ENCODE measurements at places on chromosomes 7 and 10.

DNA sequence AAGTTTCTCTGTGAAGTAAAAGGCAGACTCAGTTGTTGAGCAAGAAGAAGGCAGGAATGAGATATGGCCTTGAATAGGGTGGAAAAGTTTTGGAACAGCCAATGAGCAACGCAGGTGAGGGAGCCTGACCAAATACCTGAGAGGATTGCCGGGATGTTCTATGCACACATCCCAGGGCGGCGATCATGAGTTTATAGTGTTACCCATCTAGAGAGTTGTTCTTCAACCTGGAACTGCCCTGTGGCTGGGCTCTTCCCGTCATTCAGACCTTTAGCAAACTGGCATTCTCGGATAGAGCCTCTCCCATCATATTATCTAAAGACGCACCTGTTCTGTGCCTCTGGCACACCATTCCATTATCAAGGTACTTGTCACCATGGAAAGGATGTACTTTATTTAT lies 103.0 kb upstream of the KIF5B start:
- DNase-seq, result no peak

DNA sequence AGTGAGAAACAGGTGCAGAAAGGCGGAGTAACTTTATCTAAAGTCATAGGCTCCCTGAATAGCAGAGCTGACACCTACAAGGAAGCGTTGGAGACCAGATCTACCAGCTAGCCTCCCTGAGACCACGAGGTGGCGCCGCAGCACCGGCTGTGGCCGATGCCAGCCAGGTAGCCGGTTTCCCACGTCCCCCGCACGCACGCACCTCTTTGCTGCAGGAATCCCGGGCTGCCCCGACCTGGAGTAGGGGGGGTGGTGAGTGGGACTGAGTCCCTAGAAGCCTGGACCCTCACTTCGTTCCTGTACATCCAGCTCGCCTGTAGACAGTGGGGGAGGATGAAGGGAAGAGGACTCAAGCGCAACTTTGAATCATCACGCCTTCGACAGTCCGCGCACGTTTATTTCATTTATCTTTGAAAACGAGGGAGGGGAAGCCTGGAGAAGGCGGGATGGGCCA lies 3.7 kb downstream of the ELOVL3 start:
- peak; percentile 85 for DNase-seq

DNA sequence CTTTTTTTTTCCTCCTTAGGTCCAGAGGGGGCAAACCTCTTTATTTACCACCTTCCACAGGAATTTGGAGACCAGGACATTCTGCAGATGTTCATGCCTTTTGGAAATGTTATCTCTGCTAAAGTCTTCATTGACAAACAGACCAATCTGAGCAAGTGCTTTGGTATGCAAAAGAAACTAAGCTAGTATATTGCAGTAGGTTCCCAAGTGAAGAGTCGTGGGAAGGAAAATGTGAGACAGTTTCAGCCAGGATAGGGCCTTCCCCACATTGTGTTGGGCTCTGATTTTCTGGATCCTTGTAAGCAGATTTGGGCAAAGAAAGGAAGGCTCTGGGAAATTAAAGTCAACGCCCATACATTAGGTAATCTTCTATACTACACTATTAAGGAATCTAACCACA lies 285.6 kb downstream of the USP6NL start:
- no peak for DNase-seq

- no peak for DNase-seq
Observed at GRCh38 chr10:20970044-20970443, 72.9 kb upstream of the NEBL start.

DNA sequence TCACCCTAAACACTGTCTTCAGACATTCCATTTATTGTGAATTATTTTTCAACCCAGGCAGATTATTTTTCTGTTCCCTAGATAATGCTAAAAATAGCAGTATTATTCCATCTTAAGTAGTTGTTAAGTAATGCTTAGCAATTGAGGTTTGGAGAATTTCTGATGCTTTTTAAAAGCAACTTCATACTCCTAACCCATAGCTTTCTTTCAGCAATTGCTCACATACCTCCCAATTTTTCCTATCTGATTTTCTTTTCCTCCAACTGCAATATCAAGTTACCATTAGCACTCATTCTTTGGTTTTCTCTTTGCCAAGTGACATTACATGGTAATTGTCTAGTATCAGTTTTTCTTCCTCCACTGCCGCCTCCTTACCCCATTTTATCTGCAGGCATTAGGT lies 104.7 kb downstream of the GPR85 start:
- no peak for DNase-seq

- no peak for DNase-seq
Observed at GRCh38 chr10:28445516-28445915, 87.4 kb upstream of the WAC start.

DNA sequence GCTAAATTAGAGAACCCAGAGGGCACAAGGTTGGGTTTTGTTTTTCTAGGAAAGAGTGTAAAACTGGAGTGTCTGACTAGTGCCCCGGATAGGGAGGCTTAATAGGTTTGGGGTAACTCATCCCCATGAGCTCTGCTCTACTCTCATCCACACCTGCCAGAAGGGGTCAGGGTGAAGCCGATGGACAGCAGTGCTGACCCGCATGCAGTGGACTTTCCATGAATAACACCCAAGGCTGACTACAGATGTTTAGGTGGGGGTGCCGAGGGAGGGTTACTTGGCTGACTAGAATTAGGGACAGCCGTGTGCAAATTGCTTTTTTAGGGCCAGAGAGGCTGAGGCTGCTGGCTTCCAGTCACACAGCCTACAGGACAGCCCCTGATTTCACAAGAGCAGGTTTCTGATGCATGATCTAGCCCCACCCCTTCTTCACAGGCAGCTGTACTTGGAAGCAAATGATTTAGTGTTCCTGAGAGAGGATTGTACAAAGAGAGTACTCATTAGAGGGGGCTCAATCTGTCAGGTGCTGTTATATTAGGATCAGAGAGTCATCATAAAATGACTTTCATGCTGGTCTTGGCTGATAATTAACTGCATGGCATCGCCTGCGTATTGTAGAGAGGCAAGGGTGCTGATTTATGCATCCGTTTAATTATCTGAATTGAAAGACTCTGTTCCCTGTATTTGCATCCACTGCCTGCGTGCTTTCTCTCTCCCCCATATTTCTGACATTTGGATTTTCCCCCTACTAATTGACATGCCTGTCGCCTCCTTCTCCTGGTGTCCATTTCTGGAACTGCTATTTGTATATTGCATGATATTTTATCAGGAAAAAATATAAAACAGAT lies 9.5 kb downstream of the INHBA start:
- no peak for DNase-seq

GRCh38 chr10:70655316-70655715 lies 17.0 kb upstream of the ADAMTS14 start:
- no peak for DNase-seq

DNA sequence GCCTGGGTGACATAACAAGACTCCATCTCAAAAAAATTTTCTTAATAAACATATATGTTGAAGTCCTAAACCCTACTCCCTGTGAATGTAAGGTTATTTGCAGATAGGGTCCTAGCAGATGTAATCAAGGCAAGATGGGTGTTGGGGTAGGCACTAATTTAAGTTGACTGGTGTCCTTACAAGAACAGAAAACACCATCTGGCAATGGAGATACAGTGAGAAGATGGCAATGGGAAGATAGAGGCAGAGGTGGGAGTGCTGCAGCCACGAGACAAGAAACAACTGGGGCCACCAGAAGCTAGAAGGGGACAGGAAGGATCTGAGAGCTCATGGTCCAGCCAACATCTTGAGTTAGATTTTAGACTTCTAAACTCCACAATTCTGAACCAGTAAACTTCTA lies 606.4 kb downstream of the CNTNAP2 start:
- no peak for DNase-seq

- DNase-seq, result no peak
Observed at GRCh38 chr7:105799006-105799405, 77.4 kb downstream of the ATXN7L1 start.

GRCh38 chr10:3477683-3478082 lies 305.1 kb upstream of the PITRM1 start:
- no peak for DNase-seq

DNA sequence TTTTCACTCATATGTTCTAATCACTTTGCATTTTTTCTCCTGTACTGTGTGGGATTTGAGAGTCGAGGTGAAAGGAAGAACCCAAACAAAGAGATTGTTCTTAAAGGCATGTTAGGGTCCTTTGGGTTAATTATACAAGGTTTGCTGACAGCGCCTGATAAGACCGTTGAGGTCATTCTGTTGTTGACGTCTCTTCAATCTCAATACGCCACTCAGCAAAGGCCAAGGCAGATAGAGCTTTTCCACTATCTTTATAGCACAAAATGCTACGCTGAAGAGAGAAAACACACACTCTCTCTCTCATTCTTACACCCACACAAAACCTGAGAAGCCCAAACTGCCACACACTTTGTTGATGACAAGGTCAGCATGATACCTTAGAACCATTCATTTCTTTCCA lies 228.7 kb downstream of the CNTNAP2 start:
- no peak for DNase-seq

- no peak for DNase-seq
Observed at GRCh38 chr7:136687693-136688322, 180.6 kb upstream of the CHRM2 start.

- DNase-seq, result no peak
Observed at GRCh38 chr7:17357952-17358351, 59.5 kb downstream of the AHR start.

DNA sequence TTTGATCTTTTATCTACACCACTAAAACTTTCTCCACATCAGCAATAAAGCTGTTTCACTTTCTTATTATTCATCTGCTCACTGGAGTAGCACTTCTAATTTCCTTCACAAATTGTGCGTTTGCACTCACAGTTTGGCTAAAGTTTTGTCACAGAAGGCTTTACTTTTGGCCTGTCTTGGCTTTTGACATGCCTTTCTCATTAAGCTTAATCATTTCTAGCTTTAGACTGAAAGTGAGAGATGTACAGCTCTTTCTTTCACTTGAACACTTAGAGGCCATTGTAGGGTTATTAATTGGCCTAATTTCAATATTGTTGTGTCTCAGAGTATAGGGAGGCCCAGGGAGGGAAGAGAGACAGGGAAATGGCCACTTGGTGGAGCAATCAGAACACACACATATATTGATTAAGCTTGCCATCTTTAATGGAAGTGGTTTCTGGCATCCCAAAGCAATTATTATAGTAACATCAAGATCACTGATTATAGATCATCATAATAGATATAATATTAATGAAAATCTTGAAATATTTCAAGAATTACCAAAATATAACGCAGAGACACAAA lies 512.5 kb downstream of the ETV1 start:
- no peak for DNase-seq

- DNase-seq, result peak; percentile 50
Observed at GRCh38 chr7:123624527-123625183, 23.0 kb downstream of the ASB15 start.

DNA sequence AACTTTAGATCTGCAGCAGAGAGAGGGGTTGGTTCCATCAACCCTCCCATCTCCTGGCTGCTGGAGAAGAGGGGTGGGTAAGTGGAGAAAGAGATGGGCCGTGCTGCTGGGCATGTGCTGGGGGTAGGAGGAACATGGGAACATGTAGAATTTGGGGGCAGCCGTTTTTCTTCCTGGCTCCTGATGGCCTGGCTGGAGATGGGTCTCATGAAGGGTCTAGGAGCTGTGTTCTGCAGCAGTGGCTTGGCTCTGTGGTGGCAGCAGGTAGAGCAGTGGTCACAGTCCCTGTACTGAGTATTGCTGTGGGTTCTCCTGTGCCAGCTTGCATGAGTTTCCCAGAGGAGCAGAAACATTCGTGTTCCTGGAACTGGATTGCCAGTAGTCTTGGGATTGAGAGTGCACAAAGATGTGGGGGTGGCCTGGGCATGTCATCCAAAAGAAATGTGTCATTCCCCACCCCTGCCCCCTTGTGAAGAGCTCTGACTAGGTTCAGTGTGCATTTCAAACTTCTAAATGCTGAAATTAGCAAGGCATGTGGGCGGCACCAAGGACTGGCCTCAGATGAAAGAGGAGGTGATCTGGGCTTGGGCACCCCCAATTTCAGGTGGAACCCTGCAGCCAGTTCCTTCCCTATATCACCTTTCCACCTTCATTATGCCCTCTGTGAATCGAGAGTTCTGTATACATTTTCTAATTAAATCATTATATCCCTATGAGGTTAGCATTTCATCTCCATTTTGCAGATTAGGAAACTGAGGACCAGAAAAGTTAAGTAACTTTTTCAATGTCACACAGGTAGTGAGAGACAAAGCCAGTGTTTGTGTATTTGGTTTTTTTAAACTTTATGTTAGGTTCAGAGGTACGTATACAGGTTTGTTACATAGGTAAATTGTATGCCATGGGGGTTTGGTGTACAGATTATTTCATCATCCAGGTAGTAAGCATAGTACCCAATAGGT lies 2.1 kb downstream of the CHST3 start:
- no peak for DNase-seq

- no peak for DNase-seq
Observed at GRCh38 chr10:30744106-30744505, 114.6 kb upstream of the LYZL2 start.

DNA sequence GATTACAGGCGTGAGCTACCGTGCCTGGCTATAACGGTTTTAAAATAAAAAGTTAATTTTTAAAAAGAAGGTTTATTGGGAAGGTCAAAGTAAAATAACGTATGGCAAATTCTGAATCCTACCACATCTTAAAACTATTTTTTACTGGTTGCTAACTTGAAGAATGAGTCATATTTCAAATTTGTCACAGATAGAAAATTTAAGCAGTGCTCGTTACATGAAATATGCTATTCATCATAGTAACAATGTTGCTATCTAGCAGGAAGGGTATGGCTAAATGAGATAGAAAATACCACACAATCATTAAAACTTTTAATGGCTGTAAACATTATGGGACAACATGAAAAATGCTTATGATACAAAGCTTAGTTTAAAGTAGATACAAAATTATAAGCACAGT lies 500.5 kb downstream of the PHTF2 start:
- DNase-seq, result no peak

Measured in activated T-cell treated with anti-CD3 and anti-CD28 coated beads, Interleukin-2, amount 50 U/mL, for 4 hours (primary cell).